Stimulated activated effector memory CD8-positive, alpha-beta T cell treated with anti-CD3 and anti-CD28 coated beads, Interleukin-12 subunit alpha, Interleukin-12 subunit beta, amount 100 ng/mL, for 72 hours (primary cell): ENCODE measurements at places on chromosomes 7 and 10.

- no peak for DNase-seq
Observed at GRCh38 chr10:125871338-125871737, 9.8 kb downstream of the DHX32 start.

DNA sequence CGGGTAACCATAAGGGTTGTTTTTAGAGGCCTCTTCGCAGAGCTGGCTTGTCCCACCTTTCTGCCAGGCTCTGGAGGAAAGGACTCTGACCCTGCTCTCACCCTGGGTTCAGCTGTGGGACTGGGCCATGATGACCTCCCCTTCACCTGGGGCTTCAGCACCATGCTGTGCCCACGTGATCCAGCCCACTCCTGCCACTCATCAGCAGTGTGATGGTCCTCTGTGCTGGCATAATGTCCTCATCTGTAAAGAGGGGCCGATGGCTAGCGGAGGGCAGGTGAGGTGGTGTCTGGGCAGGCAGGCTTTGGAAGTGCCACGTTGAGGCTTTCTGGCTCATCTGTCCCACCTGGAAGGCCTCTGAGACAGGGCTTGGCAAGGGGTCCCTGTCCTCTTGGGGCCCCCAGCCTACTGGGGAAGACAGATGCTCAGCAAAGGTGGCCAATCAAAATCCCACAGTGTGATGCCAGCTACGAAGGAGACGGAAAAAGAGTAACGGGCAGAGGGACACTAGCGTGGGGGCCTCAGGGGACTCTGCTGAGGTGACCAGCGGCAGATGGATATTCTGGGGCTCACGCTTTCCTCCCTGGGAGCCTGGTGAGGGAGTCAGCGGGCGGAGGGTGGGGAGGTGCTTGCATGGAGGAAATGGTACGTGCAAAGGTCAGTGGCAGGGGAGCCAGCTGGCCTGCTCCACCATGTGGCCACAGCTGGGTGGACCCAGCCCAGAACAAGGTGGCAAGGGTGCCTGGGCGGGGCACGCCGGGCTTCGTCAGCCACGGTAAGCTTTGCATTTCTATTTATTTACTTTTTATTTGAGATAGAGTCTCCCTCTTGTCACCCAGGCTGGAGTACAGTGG lies 5.4 kb downstream of the LRWD1 start:
- no peak for DNase-seq

- DNase-seq, result no peak
Observed at GRCh38 chr10:10930979-10931743, 86.5 kb upstream of the CELF2 start.

GRCh38 chr7:40885503-40885902 lies 750.7 kb downstream of the SUGCT start:
- DNase-seq, result no peak

- no peak for DNase-seq
Observed at GRCh38 chr7:141024668-141025067, 9.9 kb upstream of the MRPS33 start.

DNA sequence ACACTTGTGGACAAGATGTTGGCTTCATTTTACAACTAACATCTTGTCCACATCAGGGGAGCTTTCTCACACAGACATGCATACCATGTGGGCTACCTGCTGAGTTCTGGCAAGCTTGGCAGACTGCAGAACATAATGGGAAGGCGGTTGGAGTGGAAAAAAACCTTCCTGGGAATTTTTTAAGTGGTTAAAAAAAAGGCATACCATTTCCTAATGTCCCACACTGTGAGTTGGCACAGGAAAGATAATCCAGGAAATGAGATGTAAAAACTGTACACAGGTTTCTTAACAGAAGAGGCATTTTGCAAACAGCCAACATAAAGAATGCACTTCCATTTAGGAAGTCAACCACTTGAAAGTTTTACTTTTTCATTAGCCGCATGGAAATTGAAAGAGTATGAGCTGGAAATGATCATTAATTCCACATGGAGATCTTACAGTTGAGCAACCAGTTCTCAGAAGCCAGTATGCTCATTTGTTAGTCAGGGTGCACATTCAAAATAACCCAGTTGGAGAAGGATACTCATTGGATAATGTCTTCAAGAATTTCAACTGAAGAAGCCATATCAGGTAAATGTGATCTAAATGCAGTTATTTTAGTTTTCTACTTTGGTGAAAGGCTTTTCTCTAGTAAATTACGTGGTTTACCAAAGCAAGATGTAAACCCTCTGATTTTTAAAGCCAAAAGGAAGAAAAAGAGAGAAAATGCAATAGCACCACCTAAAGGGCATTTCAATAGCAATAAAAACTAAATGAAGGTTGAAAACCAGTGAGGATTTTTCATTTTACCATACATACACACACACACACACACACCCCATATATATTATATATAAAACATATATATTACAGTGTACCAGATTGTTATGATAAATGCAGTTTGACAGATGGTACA lies 194.0 kb downstream of the TAX1BP1 start:
- DNase-seq, result no peak

DNA sequence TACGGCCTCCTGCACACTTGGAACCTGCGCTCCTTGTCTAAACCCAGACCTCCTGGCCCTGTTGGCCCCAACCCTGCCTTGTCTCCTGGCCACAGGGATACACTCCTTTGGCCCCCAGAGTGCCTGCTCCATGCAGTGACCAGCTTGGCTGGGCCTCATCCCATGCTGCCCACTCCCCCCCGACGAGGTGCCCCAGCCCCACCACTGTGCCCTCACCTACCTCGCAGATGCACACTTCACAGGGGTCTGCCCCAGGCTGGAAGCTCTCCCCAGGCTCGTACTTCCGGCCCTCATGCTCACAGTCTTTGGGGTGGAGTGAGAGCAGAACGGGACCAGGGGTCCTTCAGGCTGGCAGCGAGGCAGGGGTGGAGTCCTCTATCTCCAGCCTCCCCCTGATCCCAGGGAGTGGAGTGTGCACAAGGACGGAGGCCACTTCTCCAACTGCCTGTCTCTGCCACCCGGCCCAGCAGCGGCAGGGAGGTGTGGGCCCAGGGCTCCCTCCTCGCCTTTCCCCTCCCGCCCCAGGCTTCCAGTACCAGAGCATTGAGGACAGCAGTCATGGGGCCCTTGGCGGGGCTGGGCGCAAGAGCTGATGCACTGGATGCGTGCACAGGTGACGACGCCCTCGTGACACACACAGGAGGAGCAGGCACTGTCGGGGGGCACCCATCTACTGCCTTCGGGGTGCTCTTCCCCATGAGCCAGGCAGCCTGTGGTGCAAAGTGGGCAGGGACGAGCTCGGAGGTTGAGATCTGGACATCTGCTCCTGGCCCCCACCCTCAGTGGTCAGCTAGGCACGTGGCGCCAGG lies 22.1 kb downstream of the ATP6V1F start:
- no peak for DNase-seq

DNA sequence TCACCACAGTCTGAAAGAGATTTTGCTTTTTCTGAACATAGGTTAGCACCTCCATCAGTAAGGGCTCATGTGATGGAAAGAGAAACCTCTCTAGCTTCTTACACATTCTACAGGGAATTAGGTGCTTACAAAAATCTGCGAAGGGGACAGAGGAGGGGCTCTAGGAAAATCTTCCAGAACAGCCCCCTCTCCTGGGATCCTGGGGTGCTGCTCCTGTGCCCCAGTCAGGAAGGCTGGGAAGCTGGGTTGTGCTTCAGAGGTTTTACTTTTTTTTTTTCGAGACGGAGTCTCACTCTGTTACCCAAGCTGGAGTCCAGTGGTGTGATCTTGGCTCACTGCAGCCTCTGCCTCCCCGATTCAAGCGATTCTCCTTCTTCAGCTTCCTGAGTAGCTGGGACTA lies 7.5 kb upstream of the FAM171A1 start:
- DNase-seq, result no peak

- no peak for DNase-seq
Observed at GRCh38 chr10:75544993-75545706, 113.7 kb downstream of the LRMDA start.

DNA sequence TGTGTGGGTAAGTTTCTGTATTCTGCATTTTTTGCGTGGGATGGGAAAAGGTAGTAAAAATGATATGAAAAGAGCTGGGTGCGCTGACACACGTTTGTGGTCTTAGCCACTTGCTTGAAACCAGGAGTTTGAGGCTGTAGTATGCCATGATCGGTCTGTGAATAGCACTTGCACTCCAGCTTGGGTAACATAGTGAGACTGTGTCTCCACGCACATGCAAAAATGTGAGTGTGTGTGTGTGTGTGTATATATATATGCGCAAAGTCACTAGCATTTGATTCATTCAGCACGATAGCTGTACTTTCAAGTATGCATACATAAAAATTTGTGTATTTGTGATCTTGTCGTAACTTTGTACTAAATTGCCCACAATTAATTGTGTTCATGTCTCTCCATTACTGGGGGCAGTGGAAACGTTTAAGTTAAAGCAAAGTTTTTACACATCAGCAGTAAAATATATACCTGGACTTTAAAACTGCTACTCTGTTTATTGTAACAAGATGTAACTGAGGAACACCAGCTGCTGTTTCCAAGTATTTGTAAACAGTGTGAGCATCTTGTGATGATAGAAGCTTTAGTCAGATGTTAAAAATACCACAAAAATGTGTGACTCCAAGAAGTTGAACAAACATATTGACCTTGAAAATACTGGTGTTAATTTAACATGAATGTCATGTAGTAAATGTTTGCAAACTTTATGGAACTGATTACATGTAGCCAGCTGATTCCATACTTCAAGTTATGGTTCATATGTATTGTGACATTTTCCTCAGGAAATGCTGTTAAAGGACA lies 1.6 kb downstream of the ZRANB1 start:
- DNase-seq, result no peak

- no peak for DNase-seq
Observed at GRCh38 chr7:88306590-88307048, at the start of gene STEAP4. Gene STEAP4, minus strand, starts transcription at chr7:88306894. Its CDS starts 22,625 bp downstream, at chr7:88284269.

DNA sequence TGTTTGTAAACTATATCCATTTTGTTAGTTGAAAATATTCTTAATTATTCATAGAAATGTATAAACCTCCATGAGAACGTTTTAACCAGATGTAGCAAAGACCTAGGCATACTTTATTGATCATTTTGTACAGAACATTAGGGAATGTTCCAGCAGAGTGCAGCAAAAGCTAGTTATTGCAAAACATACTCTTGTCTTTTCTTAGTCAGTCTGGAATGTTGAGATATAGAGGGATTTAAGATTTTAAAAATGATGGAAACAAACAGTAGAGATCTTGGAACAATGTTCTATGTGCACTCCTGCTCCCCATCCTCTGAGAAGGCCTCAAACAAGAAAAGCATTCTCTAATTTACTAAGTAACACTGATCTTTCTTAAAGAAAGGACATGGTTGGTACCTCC lies 292.1 kb downstream of the BBS9 start:
- no peak for DNase-seq

- no peak for DNase-seq
Observed at GRCh38 chr7:142133731-142134148, 22.2 kb downstream of the MGAM2 start.

- DNase-seq, result no peak
Observed at GRCh38 chr10:7314170-7314569, 96.7 kb downstream of the SFMBT2 start.

GRCh38 chr7:129764247-129765084 lies 152.9 kb downstream of the NRF1 start:
- DNase-seq, result no peak

DNA sequence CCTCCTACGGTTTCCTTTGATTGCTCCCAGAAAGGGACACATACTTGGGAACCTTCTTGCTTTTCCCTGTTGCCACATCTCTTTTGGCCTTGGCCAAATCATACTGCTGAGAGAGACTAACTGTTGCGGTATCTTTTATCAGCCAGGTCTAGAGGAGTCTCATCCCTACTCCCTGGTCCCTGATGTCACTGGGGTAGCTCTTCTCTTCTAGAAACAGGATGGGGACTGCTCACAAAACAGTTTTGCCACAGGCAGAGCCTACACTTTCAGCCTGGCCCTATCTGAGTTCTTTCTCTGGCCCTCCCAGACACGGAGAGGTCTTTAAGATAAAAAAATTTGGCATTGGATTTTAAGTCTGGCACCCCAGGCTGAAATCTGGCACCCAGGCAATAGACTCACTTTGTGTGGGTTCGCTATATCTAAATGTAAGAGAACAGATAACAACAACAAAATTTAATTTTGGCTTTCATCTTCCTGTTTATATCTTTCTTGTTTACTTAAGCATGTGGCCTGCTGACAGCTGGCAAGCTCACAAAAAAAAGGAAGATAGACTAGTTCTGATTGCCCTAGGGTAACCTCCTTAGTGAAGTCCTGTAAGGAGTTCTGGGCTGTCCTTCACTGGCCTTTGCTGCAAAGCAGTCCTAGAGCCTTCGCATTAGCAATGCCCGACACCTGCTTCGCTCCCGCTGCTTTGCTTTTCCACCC lies 228.3 kb upstream of the NPVF start:
- DNase-seq, result no peak

DNA sequence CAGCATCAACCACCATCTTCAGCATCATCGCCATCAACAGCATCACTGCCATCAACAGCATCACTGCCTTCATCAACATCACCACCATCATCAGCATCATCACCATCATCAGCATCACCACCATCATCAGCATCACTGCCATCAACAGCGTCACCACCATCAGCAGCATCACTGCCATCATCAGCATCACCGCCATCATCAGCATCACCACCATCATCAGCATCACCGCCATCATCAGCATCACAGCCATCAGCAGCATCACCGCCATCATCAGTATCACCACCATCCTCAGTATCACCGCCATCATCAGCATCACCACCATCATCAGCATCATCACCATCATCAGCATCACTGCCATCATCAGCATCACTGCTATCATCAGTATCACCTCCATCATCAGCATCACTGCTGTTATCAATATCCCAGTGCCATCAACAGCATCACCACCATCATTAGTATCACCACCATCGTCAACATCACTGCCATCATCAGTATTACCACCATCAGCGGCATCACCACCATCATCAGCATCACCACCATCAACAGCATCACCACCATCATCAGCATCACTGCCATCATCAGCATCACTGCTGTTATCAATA lies 115.2 kb downstream of the RGS10 start:
- DNase-seq, result no peak

GRCh38 chr7:132752431-132752830 lies 176.2 kb upstream of the PLXNA4 start:
- DNase-seq, result no peak

DNA sequence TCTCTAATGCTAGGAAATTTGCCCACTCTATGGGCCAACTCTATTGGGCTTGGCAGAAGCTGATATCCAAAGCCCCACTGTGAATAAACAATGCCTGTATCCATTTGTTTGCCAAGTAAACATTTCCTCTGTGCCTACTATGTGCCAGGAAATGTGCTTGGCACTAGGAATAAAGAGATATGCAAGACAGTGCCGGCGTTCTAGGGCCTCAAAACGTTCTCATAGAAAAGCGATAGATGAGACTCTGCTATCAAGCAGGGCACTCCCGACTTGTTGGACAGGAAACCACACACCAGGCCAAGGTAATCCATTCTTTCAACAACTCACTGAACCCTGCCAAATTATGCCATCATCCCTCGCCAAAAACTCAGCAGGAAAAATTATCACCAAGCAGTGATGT lies 196.7 kb downstream of the IPMK start:
- no peak for DNase-seq
